Neural crest cell (in vitro differentiated cells): ENCODE measurements at places on chromosomes 5 and 9.

- no peak for DNase-seq
These were observed 11.1 kb upstream of the AQP3 start for GRCh38 chr9:33458444-33458843.

- no peak for DNase-seq
These were observed 12.8 kb downstream of the NOTCH1 start for GRCh38 chr9:136532799-136533774.

DNA sequence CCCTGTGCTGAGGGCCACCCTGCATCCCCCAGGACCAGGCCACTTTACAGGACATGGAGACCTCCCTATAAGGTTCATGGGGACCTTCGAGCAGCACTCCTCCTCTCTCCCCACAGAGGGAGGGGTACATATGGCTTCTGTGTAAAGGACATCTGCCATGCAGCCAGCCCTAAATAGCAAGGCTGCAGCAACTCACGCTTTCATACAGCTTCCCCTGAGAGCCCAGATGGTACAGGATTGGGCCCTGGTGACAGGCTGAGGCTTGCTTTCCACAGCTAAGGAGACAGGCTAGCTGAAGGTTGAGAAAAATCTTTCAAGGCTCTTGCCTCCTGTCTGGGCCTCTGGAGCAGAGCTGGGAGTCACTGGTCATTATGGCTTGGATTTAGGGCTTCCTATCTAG lies 147.0 kb upstream of the ZNF366 start:
- DNase-seq, result no peak

DNA sequence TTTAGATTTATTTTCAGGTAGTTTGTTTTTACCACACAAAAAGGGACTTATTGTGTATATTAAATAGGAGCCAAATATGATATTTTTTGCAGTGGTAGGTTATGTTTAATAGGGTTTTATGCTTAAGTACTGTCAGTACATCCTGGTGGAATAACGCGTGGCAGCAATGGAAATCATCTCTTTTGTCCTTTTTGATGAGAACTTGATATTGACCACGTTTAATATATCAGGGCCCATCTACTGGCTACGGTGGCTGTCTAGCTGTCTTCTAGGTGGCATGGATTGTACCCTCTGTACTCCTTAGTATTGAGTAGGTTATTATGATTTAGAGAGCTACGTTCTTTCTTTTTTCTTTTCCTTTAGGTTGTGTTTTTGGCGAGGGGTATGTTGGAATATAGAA lies 2.6 kb downstream of the BASP1 start:
- no peak for DNase-seq

GRCh38 chr5:1412163-1412562 lies 33.1 kb downstream of the SLC6A3 start:
- DNase-seq, result no peak

DNA sequence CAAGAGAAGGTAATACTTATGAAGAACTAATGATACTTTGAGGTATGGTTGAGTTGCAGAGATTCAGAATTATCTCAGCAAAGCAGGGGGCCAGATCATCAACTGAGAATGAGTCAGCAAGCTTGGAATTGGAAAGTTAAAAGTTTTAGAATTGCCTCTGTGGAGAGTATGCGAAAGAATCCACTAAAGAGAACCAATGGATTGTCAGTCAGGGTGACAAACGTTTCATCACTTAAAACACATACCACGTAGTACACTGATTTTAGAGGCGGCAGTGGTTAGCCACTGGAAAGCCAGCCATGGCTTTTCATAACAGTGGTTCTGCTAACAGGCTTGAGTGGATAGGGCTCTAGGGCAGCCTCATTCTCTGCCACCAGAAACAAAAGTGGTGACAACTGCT lies 30.7 kb downstream of the AOPEP start:
- no peak for DNase-seq

DNA sequence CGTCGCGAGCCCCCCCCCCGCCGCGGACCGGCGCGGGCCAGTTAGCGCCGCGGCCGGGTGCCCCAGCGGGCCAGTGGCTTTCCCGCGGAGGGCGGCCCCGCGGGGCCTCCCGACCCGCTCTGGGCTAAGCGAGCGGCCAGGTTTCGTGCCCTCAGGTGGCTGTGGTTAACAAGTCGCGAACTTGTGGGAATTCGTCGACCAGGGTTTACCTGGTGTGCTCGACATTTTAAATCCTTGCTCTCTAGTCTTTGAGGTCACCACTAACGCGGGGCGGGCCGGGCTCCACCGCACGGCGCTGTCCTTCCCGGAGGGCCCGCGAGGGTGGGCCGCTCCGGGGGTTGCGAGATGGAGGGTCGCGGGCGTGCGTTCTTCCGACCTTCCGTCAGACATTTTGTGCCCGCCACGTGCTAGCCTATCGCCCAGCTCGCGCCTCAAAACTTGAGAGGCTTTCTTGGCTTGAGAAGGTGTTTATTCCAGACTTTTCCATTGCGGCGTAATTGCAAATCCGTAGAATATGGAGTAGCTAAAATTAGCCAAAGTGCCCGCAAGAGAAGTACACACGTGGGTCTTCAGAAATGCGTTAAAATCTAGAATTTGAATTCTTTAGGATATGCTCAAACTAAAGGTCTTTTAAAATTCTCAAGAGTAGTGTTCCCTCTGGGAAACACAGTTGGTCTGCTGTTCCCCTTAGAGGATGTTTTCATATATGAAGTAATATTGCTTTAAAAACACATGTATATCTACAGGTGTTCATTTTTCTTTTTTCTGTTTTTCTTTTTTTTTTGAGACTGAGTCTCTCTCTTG lies 2.1 kb downstream of the ANP32B start:
- peak; percentile 9 for DNase-seq

DNA sequence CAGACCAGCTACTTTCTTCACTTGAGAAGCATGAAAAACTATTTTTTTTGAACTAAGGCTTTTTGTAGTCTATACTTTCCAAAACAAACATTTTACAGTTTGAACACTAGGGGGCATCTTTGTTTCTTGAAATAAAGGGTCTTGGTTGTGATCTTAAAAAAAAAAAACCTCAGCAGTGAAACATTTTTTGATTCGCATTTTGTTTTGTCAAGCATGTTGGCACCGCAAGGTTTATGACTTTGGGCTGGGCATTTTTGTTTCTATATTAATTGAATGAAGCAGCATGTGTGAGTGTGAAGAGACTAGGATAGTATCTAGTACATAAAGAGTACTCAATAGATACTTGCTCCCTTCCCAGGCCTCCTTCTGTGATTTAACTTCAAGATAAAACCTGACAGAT lies 31.6 kb upstream of the ACOT12 start:
- DNase-seq, result no peak
